ENCODE measurements at places on chromosomes 6 and 20.

- no peak overlapping the region for H3K4me3 ChIP-seq
- peaks cover 18% of the 10 kb centered on the region for H3K27me3 ChIP-seq
- no peaks in the 10 kb centered on the region for H3K36me3 ChIP-seq
- H3K27ac ChIP-seq = no peak overlapping the region
- no peaks in the 10 kb centered on the region for H3K4me1 ChIP-seq
Observed at GRCh38 chr6:7578931-7579330, 11.1 kb upstream of the SNRNP48 start.

- no peak for DNase-seq
- no peaks in the 10 kb centered on the region for H3K4me1 ChIP-seq
- H3K27me3 ChIP-seq = peaks cover 6% of the 10 kb centered on the region
- no peaks in the 10 kb centered on the region for H3K36me3 ChIP-seq
- no peak overlapping the region for H3K27ac ChIP-seq
Observed at GRCh38 chr6:134739299-134740026, 210.4 kb downstream of the ALDH8A1 start.

- no peak overlapping the region for H3K4me3 ChIP-seq
- DNase-seq = no peak
- H3K4me1 ChIP-seq = peaks cover 29% of the 10 kb centered on the region
- H3K36me3 ChIP-seq = peaks cover 23% of the 10 kb centered on the region
- H3K27me3 ChIP-seq = no peaks in the 10 kb centered on the region
Observed at GRCh38 chr6:57432919-57433684, 115.7 kb downstream of the PRIM2 start.

- H3K4me3 ChIP-seq = no peak overlapping the region
- no peaks in the 10 kb centered on the region for H3K36me3 ChIP-seq
- no peak overlapping the region for H3K27ac ChIP-seq
- peaks cover 11% of the 10 kb centered on the region for H3K4me1 ChIP-seq
Observed at GRCh38 chr20:50229156-50229607, 38.6 kb downstream of the CEBPB start.

GRCh38 chr20:23195636-23196035 lies 109.5 kb upstream of the CD93 start:
- H3K27me3 ChIP-seq = peaks cover 9% of the 10 kb centered on the region
- no peaks in the 10 kb centered on the region for H3K4me1 ChIP-seq
- no peaks in the 10 kb centered on the region for H3K36me3 ChIP-seq
- no peak for DNase-seq
- H3K27ac ChIP-seq = no peak overlapping the region

DNA sequence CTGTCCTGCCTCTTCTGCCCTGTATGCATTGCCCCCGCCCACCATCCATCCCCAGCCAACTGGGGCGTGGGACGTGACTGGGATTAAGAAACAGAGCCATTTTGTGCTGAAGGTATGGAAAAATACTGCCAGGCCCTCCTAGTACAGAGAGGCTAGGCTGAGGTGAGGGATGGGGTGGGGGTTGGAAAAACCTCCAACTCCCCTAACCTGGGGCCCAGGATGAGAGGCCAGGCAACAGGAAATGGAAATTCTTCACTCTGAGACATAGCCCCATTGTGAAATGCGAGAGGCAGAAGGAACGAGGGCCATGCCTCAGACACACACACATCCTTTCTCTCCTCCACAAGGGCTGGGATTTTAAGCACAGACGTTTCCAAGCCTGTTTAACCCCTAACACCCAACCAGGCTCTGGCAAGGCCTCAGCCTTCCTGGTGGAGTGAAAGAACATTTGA lies 19.9 kb downstream of the KCNK5 start:
- peaks cover 20% of the 10 kb centered on the region for H3K4me1 ChIP-seq
- no peak for DNase-seq
- H3K27ac ChIP-seq = peak overlapping the region; percentile 77
- H3K36me3 ChIP-seq = peaks cover 40% of the 10 kb centered on the region
- no peak overlapping the region for H3K4me3 ChIP-seq

- peaks cover 35% of the 10 kb centered on the region for H3K4me1 ChIP-seq
- H3K36me3 ChIP-seq = peaks cover 5% of the 10 kb centered on the region
- H3K27me3 ChIP-seq = no peaks in the 10 kb centered on the region
- peak; percentile 90 for DNase-seq
- H3K27ac ChIP-seq = no peak overlapping the region
Observed at GRCh38 chr6:26553635-26554446, 15.7 kb downstream of the HMGN4 start.

- H3K27ac ChIP-seq = no peak overlapping the region
- no peak for DNase-seq
- H3K36me3 ChIP-seq = peaks cover 2% of the 10 kb centered on the region
- peaks cover 25% of the 10 kb centered on the region for H3K4me1 ChIP-seq
Observed at GRCh38 chr6:46103441-46104115, 26.2 kb upstream of the ENPP4 start.

GRCh38 chr6:13566500-13566899 lies 7.9 kb upstream of the SIRT5 start:
- DNase-seq = no peak
- no peaks in the 10 kb centered on the region for H3K4me1 ChIP-seq
- H3K36me3 ChIP-seq = no peaks in the 10 kb centered on the region
- H3K4me3 ChIP-seq = no peak overlapping the region
- H3K27ac ChIP-seq = no peak overlapping the region

GRCh38 chr6:165737396-165737795 lies 74.4 kb upstream of the PDE10A start:
- DNase-seq = no peak
- H3K4me1 ChIP-seq = no peaks in the 10 kb centered on the region
- H3K27ac ChIP-seq = no peak overlapping the region
- no peaks in the 10 kb centered on the region for H3K36me3 ChIP-seq
- H3K4me3 ChIP-seq = no peak overlapping the region
- peaks cover 3% of the 10 kb centered on the region for H3K27me3 ChIP-seq

- H3K4me3 ChIP-seq = no peak overlapping the region
- no peaks in the 10 kb centered on the region for H3K27me3 ChIP-seq
- H3K4me1 ChIP-seq = peaks cover 7% of the 10 kb centered on the region
- no peaks in the 10 kb centered on the region for H3K36me3 ChIP-seq
- H3K27ac ChIP-seq = no peak overlapping the region
- no peak for DNase-seq
Observed at GRCh38 chr6:156731396-156731795, 45.8 kb upstream of the ARID1B start.

GRCh38 chr6:39685938-39686337 lies 39.3 kb downstream of the KIF6 start:
- H3K27ac ChIP-seq = no peak overlapping the region
- no peak overlapping the region for H3K4me3 ChIP-seq
- no peaks in the 10 kb centered on the region for H3K36me3 ChIP-seq
- H3K27me3 ChIP-seq = peaks cover 35% of the 10 kb centered on the region

GRCh38 chr6:350371-350770 lies 41.2 kb upstream of the IRF4 start:
- H3K27me3 ChIP-seq = no peaks in the 10 kb centered on the region
- H3K27ac ChIP-seq = no peak overlapping the region
- H3K36me3 ChIP-seq = peaks cover 52% of the 10 kb centered on the region

GRCh38 chr6:110329714-110330436 lies 28.3 kb downstream of the METTL24 start:
- H3K36me3 ChIP-seq = no peaks in the 10 kb centered on the region
- peaks cover 8% of the 10 kb centered on the region for H3K27me3 ChIP-seq
- no peak for DNase-seq
- no peak overlapping the region for H3K27ac ChIP-seq

DNA sequence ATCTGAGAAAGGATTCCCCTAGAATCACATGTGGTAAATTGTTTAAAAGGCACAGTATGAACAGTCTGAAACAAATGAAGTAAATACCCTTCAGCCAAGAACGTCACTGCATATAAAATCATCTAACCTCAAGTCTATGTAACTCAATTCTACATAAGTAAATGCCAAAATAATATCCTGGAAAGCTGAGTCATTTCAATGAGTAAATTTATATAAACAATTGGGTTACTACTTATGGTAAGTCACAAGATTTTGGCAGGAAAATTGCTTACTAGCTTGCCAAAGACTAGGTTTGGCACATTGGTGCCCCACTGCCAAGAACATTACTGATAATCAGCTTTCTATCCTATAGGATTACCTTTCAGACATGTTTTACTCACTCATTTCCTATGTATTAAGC lies 8.4 kb downstream of the GMDS start:
- peaks cover 31% of the 10 kb centered on the region for H3K36me3 ChIP-seq
- no peak overlapping the region for H3K27ac ChIP-seq
- H3K4me3 ChIP-seq = no peak overlapping the region
- H3K27me3 ChIP-seq = no peaks in the 10 kb centered on the region
- H3K4me1 ChIP-seq = peaks cover 47% of the 10 kb centered on the region

DNA sequence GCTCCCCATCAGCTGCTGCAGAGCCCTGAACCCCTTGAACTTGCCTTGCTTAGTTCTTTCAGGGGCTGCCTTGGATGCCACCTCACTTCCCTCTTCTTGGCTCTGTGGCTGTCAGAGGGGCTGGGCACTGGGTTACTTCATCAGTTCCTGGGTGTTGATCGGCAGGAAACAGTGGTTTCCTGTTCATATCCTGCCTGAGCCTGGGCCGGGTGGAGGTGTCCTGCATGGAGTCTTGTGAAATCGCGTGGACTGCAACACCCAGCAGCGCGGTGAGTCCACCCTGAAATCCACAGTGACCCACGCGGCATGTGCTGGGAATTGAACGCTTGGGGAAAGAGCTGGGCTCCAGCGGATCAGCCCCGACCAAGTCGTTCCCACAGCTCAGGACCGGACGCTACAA lies 97.5 kb downstream of the CDH26 start:
- peaks cover 42% of the 10 kb centered on the region for H3K4me1 ChIP-seq
- DNase-seq = peak; percentile 51

- H3K4me1 ChIP-seq = peaks cover 1% of the 10 kb centered on the region
- no peak overlapping the region for H3K4me3 ChIP-seq
- H3K27me3 ChIP-seq = peaks cover 7% of the 10 kb centered on the region
- no peak overlapping the region for H3K27ac ChIP-seq
- H3K36me3 ChIP-seq = no peaks in the 10 kb centered on the region
- DNase-seq = no peak
Observed at GRCh38 chr20:61127311-61128039, 124.6 kb upstream of the CDH4 start.

- no peak for DNase-seq
- H3K4me3 ChIP-seq = no peak overlapping the region
- no peak overlapping the region for H3K27ac ChIP-seq
Observed at GRCh38 chr6:30843611-30843998, 40.7 kb upstream of the DDR1 start.

- no peaks in the 10 kb centered on the region for H3K36me3 ChIP-seq
- no peak for DNase-seq
- peaks cover 62% of the 10 kb centered on the region for H3K27me3 ChIP-seq
- peaks cover 13% of the 10 kb centered on the region for H3K4me1 ChIP-seq
Observed at GRCh38 chr20:24472426-24472825, 3.0 kb downstream of the SYNDIG1 start.

GRCh38 chr6:3309391-3310050 lies 50.8 kb downstream of the PSMG4 start:
- no peak overlapping the region for H3K4me3 ChIP-seq
- no peaks in the 10 kb centered on the region for H3K4me1 ChIP-seq
- H3K27ac ChIP-seq = no peak overlapping the region
- DNase-seq = no peak
- H3K27me3 ChIP-seq = peaks cover 3% of the 10 kb centered on the region

- H3K27me3 ChIP-seq = no peaks in the 10 kb centered on the region
- no peak for DNase-seq
- no peak overlapping the region for H3K27ac ChIP-seq
- no peaks in the 10 kb centered on the region for H3K4me1 ChIP-seq
Observed at GRCh38 chr20:22490287-22491193, 93.8 kb downstream of the FOXA2 start.

DNA sequence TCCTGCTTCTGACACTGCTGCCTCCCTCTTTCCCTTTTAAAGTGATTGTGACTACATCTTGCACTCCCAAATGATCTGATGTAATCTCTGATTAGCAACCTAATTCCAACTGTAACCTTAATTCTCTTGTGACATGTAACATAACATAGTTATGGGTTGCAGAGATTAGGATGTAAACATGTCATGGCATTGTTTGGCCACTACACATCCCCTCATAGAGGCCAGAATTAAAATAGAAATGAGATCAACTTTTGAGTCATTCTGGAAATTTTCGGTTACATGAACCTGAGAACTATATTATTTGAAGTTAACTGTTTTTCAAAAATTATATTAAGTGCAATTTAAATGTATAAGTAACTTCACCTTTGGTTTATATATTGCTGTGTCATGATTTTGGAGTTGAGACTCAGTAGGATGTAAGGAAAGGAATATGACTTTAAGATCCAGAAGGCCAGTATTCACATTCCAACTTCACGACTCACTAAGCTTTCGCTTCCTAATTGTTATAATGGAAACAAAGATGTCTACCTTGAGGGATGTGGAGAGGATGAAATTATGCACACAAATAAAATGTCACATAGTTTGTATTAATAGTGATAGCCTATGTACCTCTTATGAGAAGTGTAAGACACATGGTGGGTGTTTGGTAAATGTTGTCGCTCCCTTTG lies 611.9 kb upstream of the MAP3K7 start:
- no peak for DNase-seq
- no peaks in the 10 kb centered on the region for H3K27me3 ChIP-seq
- no peak overlapping the region for H3K4me3 ChIP-seq
- H3K36me3 ChIP-seq = no peaks in the 10 kb centered on the region
- no peak overlapping the region for H3K27ac ChIP-seq

- DNase-seq = no peak
- no peaks in the 10 kb centered on the region for H3K27me3 ChIP-seq
- no peaks in the 10 kb centered on the region for H3K4me1 ChIP-seq
- H3K36me3 ChIP-seq = no peaks in the 10 kb centered on the region
- no peak overlapping the region for H3K27ac ChIP-seq
Observed at GRCh38 chr6:50093938-50094272, 44.2 kb upstream of the DEFB112 start.

GRCh38 chr6:12516070-12516469 lies 200.5 kb upstream of the PHACTR1 start:
- peaks cover 7% of the 10 kb centered on the region for H3K27me3 ChIP-seq
- H3K4me3 ChIP-seq = no peak overlapping the region
- no peak overlapping the region for H3K27ac ChIP-seq
- H3K4me1 ChIP-seq = no peaks in the 10 kb centered on the region
- H3K36me3 ChIP-seq = no peaks in the 10 kb centered on the region
- no peak for DNase-seq
